ENCODE measurements at places on chromosomes 12 and 14.

- DNase-seq, result no peak
Observed at GRCh38 chr12:85623763-85624162, 212.4 kb downstream of the RASSF9 start.

DNA sequence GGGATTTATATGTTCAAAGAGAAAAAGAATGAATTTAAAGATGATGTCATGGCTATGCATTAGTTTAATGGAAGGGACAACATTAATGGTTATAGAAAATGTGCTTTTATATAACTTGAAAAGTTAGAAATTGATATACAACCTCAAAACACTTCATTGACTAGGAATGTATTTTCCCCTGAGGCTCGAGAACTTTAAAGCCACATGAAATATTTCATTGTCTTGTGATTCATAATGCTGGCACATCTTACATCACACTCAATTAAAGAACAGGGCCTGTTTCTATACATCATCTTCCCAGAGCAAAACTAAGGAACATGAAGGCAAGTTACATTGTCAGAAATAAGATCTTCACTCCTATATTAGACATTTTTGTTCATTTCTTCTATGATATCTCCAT lies 35.2 kb upstream of the PAWR start:
- no peak for DNase-seq

GRCh38 chr12:85849344-85849743 lies 13.1 kb upstream of the RASSF9 start:
- no peak for DNase-seq

GRCh38 chr12:11039171-11039570 lies 8.0 kb upstream of the TAS2R31 start:
- no peak for DNase-seq

DNA sequence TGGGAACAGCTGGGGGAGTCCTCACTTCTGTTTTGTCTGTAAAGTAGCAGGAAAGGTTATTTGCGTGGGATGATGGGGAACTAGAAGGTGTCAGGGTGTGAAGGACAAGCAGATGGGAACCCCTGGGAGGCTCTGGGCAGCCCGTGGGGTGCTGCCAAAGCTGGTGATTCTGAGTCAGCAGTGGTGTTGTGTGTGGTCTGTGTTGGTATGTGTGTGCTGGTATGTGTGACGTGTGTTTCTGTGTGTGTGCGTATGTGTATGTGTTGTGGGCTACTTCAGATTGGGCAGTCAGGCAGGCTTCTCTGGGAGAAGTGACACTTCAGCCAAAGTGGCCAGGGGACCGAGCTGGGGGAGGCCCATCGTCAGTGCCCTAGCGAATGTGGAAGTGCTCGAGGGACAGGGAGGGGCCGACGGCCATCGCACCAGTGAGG lies 15.3 kb upstream of the BDKRB2 start:
- DNase-seq, result no peak

DNA sequence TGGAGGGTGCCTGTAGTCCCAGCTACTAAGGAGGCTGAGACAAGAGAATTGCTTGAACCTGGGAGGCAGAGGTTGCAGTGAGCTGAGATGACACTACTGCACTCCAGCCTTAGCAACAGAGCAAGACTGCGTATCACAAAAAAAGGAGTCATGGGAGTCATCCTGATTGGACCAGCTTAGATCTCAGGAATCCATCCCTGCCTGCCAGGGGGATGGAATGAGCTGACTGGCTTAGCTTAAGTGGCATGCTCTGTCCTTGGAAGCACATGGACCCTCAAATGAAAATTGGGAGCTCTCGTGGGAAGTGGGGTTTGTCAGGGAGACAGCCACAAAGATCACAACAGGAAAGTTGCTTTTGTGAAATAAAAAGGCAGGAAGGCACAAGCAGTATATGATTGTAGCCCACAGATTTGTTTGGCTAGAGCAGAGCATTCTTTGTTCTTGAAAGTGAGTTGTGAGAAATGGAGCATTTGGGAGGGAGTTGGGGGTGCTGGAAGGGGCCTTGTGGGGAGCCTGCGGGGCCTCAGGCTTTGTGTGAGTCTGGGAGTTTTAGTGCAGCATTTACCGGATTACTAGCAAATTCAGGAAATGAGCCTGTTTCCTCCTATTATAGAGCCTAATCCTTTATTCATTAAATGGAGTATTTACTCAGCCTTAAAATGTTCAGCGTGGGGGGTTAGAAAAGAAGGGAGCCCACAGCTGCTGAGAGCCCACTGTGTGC lies 30.7 kb downstream of the DGLUCY start:
- DNase-seq, result no peak

GRCh38 chr12:107035733-107036132 lies 48.8 kb upstream of the MTERF2 start:
- DNase-seq, result no peak

- DNase-seq, result no peak
Observed at GRCh38 chr12:59046763-59047534, 126.6 kb upstream of the LRIG3 start.

GRCh38 chr12:64752833-64753238 lies 6.4 kb downstream of the GNS start:
- DNase-seq, result no peak

GRCh38 chr12:54262403-54262925 lies 17.5 kb downstream of the CBX5 start:
- no peak for DNase-seq

DNA sequence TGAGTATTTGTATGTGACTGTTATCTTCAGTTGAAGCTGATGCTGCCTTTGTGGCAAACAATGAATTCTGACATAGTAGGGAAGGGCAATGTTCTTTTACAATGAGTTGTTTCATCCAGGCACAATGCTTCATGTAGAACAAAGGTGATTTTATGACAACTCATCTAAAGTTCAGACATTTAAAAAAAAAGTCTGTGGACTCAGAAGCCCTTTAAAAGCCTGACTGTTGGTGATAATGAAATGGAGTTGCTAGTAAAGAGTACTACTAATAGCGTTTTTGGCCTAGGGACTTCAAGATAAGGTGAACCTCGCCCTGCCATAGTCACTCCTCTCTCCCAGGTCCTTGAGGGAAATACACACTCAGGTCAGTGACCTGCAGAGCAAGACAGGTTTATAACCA lies 105.1 kb downstream of the AKAP6 start:
- DNase-seq, result no peak

DNA sequence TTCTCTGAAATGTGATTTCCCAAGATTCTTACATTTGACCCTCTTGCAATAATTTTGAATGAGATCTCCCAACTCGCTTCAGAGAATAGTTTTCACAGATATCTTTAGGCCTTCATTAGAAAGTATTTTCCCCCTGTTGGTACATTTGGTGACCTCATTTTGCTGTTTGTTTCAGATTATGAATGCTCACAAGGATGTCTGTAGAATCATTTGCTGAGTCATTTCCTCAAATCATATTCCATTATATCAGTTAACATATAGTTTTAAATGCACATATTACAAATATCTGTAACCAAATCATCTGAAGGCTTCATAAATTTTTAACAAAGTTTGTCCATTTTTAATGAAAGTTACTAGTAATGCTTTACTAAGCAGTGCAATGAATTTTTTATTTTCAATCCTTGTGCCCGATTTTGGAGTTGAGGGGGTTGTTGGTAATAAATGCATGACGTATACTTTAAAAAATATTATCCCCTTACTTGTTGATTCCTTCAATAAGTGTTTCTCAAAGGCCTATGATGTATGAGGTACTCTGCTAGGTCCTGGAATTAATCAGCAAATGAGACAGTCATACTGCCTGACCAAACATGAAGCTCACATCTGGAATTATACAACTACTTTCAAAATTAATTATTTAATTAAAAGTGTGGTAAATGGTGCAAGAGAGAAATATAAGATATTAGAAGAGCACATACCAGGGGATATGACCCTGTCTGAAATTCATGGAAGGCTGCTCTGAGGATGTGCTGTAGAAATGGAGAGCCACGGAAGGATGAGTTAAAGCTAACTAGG lies 126.9 kb upstream of the RAP1B start:
- DNase-seq, result no peak

GRCh38 chr12:101962486-101962885 lies 85.1 kb downstream of the DRAM1 start:
- DNase-seq, result no peak

- DNase-seq, result no peak
Observed at GRCh38 chr14:53900499-53900898, 56.1 kb downstream of the BMP4 start.

DNA sequence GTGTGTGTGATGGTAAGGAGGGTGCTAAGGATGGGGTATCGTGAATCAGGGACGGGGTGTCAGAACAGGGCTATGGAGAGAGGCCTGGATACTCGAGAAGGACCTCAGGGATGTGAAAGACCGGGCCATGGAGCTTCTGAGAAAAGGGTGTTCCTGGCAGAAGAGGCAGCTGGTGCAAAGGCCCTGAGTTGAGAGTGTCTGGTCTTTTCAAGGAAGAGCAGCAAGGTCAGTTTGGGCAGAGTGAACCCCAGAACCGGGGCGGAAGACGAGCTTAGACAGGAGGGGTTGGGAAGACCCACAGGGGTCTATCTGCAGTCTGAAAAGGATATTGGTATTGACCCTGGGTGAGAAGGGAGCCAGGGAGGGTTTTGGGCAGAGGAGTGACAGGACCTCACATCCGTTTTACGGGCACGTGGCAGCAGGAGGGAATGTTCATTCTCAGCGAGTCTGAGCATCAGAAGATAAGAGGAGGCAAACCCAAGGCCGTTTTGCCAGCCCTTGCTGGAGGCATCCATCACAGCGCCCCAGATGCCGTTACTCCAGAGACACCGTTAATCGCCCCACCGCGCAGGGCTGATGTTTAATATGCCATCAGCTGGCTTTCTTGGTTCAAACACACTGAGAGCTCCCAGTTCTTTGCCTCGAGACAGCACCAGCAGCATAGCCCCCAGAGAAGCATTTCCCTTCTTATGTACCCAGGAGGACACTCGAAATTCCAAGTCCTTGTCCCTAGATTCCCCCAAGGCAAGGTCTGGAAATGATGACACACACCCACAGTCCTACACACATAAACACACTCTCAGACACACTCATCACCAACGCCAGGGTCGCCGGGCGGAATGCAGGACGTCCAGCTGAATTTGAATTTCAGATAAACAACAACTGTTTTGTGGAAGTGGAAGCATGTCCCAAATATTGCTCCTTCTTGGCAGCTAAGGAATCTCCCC lies 41.4 kb upstream of the EML1 start:
- no peak for DNase-seq

DNA sequence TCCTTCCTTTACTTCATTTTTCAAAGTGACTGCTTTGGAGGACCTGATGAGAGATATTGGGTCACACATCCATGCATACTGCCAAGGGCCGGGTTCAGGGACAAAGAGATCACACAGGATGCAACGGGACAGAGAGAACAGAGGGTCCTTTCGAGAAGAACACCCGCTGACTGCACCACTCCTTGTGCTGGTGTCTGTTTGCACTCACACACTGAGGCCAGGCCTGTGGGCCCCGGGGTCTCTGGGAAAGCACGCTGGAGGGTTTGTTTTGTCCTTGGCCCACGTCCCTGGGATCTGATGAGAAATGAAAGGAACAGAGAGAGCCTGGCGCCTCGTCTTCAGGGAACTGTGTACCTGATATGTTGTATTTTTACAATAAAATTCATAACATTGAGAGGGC lies 42.2 kb downstream of the PAH start:
- no peak for DNase-seq

DNA sequence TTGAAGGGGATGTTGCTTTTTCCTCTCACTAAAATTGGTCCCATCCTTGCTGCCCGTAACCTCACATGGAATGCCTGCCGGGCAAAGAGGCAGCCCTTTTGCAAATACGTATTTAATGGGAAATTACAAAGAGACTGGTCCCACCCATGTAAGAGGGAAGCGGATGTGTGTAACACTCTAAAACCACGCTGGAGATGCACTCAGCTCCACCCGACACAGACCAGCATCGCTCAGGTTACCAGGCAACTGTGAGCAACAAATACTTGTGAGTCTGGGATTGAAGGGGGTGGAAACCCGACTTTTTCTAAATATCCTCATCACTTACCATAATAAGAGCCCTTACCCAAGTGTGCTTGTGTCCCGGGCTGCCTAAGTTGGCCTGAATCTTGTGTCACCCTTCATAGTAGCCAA lies 47.7 kb downstream of the ELK3 start:
- no peak for DNase-seq

DNA sequence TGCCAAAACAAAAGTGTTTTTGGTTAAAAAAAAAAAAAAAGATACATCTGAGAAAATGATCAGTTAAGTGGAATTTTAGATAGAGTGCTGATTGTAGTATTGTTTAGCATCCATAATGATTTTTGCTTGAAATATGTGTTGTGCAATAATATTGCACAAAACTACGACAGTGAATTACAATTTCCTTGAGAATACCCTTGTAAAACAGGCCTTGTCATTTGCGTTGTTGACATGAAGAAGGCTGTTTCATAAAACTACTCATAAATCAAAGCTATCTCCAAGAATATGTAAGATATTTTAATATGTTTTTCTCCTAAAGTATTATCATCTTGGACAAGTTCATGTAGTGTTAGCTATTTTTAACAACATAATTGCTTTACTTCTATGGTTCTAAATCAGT lies 1077.0 kb downstream of the LRFN5 start:
- no peak for DNase-seq

DNA sequence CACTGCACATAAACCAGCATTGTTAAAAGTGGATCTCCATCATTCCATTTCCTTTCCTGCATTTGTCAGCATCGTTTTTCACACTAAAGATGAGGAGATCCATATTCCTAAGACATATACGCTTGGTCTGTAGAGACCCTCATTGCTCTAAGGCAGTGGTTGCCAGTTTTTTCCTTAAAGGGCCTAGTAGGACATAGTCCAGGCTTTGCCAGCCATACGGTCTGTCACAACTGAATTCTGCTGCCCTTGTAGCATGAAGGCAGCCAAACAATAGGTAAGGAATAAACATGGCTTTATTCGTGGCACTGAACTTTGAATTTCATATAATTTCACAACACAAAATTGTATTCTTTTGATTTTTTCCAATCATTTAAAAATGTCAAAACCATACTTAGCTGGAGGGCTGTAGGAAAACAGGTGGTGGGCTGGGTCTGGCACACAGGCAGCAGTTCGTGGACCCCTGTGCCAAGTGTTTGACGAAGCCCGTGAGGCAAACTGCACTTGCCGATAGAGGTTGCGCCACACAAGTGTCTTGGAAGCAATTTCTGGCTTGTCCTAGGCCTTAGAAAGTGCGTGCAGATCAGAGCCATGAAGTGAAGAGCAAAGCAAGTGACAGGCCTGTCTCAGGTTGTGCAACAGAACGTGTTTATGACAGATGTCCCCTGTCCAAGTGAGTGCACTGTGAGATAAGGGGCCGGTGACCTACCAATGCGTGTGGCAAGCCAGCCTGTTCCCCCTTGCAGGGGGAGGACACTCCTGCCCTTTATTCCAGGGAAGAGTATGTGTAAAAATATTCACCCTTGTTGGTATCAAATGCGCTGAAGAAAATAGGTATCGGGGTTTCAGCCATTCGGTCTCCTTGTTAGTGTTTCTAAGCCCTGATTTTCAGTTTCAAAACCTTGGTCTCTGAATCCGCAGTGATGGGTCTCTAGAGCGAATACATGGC lies 916 bp upstream of the CHPT1 start:
- peak; percentile 37 for DNase-seq

GRCh38 chr12:124224535-124225110 lies 70.3 kb upstream of the RFLNA start:
- DNase-seq, result no peak

- DNase-seq, result no peak
Observed at GRCh38 chr14:25607192-25607591, 557.2 kb upstream of the STXBP6 start.
